Hypothalamus (tissue), 51 donors: ENCODE measurements at places on chromosomes 1 and 21.

DNA sequence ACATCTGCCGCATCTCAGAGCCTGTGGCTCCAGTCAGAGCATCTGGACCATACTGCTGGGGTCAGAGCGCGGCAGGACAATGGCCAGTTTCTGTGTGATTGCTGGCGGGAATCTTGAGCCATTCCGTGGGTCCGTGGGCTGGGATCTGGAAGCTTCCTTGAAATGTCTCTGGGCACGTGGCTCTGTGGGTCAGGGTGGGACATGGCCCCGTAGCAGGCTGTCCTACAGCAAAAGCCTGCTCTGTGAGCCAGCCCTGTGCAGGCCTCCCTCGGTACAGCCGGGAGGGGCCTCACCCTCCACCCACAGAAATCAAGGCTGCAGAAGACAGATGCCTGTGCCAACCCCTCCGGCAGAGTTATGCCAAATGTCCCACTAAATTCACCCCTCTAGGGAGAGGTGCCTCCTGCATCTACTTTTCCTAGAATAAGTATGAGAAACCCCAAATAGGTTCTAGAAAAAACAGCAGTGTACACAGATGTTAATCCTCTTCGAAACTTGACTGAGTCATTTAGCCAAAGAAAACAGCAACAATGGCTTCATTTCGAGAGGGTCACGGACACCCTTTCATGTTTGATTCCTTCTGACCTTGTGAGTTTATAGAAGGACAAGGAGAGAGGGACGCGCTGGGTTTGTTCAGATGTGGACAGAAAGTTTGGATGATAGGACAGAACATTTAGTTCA is 27.8 kb downstream of the COL18A1 start:
- DNase-seq, result no peak

GRCh38 chr1:116878804-116879477 is 30.8 kb upstream of the PTGFRN start:
- no peak for DNase-seq

GRCh38 chr21:31830701-31831100 is 42.1 kb upstream of the HUNK start:
- no peak for DNase-seq

DNA sequence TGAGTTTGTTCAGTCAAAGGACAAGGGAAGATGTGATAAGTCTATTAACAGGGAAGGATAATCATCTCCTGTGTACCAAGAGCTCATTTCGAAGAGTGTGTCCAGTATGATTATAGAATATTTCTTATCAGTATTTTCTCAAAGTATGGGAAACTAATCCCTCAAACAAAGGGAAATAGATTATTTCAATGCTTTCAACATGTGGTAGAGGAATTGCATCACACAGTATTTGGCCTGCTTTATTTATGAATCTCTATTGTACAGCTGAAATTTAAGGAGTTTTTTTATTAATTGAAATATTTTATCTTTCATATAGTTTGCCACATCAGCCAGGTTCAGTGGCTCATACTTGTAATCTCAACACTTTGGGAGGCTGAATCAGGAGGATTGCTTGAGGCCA is 151.0 kb downstream of the CLEC20A start:
- no peak for DNase-seq

DNA sequence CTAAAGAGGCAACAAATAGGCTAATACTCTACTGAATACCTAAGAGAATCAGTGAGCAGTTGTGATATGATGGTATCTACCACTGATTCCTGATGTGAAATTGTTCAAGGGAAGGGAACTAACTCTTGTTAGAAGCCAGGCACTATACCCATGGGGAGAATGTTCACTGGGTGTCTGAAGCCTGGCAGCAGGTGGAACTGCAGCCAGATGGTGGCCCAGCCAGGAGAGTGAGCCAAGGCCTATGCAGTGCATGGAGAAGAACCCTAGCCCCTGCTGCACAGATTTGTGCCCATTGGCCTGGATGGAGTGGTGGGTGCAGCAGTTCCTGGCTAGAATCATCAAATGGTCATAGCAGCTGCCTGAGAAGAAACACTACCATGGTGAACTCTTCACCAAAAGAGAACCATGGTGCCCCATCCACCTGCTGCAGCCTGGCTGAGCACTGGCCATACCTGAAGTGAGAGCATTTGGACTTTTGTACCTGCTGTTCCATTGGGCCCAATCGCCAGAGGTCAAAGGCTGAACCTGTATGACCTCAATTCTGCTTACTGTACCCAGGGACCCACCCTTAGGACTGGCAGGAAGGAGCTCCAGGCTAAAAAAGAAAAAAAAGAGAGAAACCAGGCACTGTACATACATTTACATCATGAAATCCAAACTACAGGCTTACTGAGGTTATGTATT is 118.8 kb upstream of the IVNS1ABP start:
- no peak for DNase-seq

GRCh38 chr1:188433425-188433824 is 1604.7 kb downstream of the PLA2G4A start:
- DNase-seq, result no peak

GRCh38 chr1:48966583-48966982 is 189.9 kb upstream of the BEND5 start:
- no peak for DNase-seq

DNA sequence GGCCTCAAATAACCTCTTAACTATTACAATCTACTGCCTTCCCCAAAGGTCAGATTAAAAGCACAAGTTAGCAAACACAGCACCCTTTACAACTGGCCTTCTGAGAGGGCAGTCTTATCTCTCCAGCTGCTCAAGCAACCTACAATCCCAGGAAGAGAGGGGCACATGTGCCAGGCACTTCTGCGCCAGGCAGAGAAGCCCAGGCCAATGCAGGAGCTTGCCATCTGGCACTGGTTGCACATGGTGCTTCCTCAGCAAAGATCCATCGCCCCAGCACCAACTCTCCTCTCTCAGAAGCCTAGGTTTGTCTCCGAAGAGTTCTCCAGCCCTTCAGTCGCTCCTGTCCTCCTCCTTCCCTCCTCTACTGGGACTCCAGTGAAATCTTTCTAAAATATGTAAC is 2.5 kb downstream of the STK40 start:
- DNase-seq, result no peak

DNA sequence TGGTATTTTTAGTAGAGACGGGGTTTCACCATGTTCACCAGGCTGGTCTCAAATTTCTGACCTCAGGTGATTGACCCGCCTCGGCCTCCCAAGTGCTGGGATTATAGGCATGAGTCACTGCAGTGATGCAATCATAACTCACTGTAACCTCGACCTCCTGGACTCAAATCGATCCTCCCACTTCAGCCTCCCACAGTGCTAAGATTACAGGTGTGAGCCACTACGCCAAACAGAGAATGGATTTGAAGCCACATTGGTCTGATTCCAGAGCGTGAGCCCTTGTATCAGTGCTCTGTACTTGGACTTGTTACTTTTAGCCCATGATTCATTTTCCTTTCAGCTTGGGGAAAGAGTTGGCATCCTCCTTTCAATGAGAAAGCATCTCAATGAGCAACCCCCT is 14.9 kb upstream of the ZNF683 start:
- DNase-seq, result no peak

- no peak for DNase-seq
These were observed 765 bp upstream of the HIPK1 start for GRCh38 chr1:113928187-113928930.

GRCh38 chr1:24984300-24984699 is 54.2 kb upstream of the RUNX3 start:
- no peak for DNase-seq

DNA sequence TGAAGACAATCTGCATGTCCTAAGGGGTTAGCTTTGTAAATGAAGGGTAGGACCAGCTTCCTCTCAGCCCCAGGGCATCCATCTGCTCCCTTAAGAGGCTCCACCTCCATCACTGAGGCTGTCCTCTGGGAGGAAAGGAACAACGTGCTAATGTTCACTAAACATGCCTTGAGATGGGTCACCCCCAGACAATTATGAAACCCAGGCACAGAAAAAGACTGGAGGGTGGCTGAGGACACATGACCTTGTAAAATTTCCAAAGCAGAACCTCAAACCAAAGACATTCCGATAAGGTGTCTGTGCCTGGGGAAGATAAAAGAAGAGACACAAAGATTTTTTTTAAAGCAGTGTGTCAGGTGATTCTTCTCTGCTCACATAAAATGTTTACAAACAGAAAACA is 37.6 kb upstream of the ZNF124 start:
- no peak for DNase-seq

GRCh38 chr1:86381223-86381622 is 14.9 kb downstream of the ODF2L start:
- no peak for DNase-seq

DNA sequence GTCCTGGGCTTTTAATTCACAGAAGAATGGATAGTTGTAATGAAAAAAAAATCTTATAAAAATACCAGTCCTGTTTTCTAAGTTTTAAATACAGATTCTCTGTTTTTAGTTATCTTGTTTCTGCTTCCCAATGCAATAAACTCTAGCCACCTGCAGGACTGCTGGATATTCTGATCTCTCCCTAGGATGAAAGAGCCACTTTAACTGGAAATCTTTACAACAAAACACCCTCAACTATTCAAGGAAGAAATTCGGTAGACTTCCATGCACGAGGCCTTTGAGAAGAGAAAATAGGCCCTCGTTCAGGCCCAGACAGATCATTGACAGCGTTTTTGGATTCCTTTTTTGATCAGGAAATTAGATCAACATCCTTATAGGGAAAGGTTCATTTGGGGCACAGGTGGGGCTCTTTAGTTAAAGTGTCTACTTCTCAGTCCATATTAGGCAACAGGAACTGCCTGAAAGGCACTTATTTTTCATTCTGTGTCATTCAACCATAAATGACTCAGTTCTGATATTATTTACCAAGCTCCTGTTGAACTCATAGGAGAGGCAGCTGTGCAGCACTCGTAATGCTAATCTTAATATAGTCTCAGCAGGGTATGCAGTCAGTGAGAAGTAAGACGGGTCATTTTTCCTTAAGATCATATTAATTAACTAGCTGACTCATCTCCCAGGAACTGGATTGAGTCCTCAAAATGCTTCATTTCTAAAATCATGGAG is 71.1 kb upstream of the ERRFI1 start:
- DNase-seq, result no peak

DNA sequence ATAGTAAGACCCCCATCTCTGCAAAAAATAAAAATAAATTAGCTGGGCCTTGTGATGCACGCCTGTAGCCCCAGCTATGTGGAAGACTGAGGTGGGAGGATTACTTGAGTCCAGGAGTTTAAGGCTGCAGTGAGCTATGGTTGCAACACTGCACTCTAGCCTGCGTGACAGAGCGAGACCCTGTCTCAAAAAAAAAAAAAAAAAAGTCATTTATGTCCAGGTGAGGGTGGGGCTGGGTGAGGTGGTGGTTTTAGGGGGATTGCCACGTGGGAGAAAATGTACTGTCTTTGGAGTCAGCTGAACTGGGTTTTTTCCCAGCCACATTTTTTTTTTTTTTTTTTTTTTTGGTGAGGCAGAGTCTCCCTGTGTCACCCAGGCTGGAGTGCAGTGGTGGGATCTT is 6.7 kb downstream of the PIK3CD start:
- DNase-seq, result no peak

DNA sequence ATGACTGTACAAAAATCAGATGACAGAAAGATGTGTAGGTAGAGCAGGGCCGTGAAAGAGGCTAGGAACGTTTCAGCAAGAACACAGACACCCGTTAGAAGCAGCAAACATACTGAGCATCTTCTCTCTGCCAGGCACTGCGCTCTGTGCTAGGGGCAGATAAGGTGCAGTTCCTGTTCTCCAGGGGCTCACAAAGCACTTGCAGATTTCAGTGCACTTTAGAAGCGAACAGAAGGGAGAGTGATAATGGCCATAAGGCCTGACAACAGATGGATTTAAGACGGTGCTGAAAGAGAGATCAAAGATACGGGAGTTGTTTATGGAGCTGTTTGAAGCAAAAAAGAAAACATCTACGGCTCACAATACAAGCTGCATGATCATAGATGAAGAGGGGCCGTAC is 200.3 kb upstream of the FOXD3 start:
- DNase-seq, result no peak

- DNase-seq, result no peak
These were observed 21.7 kb downstream of the KCNK2 start for GRCh38 chr1:215104283-215104682.

DNA sequence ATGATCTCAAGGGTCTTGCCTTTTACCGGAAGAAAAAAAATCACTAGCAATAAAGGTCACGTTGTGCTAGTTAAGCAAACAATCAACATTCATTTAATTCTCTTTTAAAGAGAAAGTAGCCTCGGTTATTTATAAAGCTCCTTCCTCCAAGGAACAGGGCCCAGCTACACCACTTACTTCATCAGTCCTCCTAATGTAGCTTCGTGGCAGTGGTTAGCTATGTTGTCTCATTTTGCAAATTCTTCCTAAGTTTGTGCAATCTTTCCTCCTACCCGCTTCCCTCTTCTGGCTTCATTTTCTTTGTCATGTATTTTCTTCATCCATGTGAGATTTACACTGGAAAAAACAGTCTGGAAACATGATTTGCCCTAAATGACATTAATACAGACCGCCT is 554.2 kb downstream of the NUF2 start:
- DNase-seq, result no peak

DNA sequence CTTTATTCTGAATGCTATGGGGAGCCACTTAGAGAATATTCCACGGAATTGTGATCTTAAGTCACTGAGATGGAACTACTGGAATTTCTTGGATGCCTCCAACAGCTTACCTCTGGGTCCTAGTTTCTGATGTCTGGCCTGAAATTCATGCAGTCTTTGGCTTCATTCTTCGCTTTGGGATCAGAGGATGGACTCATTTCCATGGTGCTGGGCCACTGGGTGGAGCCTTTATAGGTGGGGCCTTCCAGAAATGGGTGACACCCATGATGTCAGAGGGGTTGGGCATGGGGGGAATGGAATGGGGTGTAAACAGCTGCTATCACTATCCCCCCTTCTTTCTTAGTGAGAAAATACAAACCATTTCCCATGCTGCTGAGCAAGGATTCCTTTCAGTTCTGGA is 73.7 kb upstream of the FGGY start:
- no peak for DNase-seq

DNA sequence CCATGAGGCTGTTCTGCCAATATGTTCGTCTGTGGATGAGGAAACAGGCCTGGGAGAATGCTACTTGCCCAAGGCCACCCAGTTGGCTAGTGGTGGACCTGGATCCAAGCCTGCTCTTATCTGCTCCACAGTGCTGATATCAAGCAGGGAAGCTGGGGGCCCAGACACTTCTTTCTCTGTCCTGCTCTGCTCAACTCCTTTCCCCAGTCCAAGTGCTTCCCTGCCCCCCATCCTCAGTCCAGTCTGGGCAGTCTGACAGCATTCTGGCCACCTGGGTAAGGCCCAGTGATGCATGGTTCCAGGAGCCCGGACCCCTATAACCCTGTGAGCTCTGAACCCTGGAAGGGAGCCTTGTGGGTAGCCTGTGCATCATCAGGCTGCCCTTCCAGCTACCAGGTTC is 4.2 kb upstream of the PAQR7 start:
- no peak for DNase-seq

GRCh38 chr1:244833734-244834542 is 1.5 kb upstream of the COX20 start:
- no peak for DNase-seq

DNA sequence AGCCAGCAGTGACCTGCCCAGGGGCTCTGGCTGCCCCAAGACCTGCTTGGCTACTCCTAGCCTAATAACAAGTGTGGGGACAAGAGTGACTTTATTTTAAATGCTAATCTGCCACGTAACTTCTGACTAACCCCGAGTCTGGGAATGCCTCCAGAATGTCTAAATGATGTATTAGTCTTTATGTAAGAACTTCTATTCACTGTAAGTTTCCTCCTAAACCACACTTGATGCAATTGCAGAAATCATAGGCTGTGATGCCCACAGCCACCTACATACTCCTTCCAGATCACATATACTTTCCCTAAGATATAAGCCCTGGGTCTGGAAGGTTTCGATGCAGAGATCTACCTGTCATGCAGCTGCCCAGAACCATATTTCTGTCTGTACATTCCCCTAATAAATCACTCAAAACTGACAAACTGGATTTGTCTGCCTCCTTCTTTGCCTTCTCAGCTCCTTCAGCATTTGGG is 5.9 kb upstream of the VPS45 start:
- DNase-seq, result no peak
